Iris pigment epithelial cell (primary cell): ENCODE measurements at places on chromosomes 2 and 18.

DNA sequence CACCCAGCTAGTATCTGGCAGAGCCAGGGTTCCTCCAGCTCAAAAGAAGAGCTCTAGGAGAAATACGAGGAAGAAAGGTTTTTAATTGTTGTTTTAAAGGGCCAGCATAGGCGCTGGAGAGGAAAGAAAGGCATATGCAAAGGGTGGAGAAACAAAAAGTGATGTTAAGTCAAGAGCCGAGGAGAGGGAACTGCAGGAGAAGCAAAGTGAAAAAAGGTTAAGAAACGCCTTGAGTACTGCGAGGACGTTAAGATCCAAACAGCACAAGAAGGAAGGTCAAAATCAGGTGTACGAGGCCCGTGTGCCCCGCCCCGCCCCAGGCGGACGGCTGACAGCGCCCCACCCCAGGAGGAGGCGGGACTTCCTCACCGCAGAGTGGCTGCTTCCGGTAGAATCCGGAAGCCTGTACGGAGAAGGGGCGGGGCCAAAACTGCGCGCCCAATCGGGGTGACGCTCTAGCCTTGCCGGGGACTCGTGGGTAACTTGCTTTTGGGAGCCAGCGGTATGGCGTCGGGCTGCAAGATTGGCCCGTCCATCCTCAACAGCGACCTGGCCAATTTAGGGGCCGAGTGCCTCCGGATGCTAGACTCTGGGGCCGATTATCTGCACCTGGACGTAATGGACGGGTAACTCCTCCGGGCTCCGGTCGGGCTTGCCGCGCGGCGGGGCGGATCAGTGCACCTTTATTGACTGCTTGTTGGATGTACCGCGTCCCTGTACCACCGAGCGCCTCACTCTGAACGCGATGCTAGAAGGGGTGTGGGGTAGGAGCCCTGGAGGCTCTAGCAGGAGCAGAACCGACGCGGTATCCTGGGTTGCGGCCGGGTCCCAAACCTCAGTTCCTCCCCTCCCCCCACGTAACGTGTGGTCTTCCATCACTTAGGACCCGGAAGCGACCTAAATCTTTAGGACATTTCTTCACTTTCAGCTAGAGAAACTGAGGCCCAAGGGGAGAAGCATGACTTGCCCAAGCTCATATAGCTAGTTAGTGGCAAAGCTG, at the start of gene RPE:
Gene RPE, plus strand, starts transcription at position 481 of the 1,000 bp plus-strand sequence. Its CDS starts 24 bp downstream, at position 505.
- DNase-seq = peak; percentile 95

DNA sequence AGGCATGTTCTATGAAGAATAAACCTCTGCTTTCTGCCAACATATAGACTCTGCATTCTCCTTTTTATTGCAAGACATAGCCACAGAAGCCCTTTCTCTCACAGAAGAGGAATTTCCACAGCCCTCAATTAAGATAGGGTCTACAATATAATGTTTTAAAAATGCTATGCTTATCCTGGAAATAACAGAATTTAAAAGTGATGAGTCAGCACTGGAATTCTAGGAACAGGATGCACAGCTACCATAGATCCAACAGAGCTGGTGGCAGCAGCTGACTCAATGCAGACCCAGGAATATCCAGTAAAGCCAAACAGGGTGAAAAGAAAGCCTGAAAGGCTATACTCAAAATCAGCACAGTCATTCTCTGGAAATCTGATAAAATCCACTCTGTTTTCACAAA, 866.9 kb downstream of the TRIB2 start:
- DNase-seq = no peak

DNA sequence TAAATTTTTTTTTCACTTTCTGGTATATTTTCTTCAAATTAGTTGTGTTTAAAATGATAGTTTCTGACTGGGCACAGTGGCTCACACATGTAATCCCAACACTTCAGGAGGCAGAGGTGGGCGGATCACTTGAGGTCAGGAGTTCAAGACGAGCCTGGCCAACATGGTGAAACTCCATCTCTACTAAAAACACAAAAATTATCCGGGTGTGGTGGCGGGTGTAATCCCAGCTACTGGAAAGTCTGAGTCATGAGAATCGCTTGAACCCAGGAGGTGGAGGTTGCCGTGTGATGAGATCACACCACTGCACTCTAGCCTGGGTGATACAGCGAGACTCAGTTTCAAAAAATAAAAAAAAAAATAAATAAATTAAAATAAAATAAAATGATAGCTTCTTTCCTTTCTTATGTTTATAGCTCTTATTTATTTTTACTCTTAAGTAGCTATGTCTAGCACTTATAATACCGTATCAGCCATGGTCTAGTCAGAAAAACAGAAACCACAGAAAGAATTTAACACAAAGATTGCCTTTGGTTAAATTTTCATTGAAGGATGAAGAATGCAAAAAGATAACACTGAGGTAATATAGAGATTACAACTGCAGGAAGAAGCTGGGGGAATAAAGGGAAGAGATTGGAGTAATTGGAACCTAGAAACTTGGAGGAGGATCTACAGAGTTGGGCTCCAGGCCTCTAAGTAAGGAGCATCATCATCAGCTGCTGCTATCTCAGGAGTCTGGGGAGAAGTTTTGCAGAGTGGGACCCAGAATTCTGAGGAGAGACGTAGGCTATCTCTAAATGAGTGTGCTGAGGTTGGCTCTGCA, 54.7 kb upstream of the MBOAT2 start:
- DNase-seq = peak; percentile 98

DNA sequence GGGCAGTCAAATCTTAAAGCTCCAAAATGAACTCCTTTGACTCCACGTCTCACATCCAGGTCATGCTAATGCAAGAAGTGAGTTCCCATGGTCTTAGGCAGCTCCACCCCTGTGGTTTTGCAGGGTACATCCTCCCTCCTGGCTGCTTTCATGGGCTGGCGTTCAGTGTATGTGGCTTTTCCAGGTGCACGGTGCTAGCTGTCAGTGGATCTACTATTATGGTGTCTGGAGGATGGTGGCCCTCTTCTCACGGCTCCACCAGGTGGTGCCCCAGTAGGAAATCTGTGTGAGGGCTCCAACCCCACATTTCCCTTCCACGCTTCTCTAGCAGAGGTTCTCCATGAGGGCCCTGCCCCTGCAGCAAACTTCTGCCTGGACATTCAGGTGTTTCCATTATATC, 105.2 kb upstream of the MSTN start:
- no peak for DNase-seq

GRCh38 chr2:68059784-68060525, 2.8 kb downstream of the C1D start:
- DNase-seq = peak; percentile 24

GRCh38 chr2:101349893-101350662, 37.2 kb downstream of the CREG2 start:
- peak; percentile 67 for DNase-seq

GRCh38 chr2:202486351-202486750, 110.2 kb downstream of the BMPR2 start:
- no peak for DNase-seq
